SJSA1 (cell line): ENCODE measurements at places on chromosomes 12 and 14.

GRCh38 chr14:88005978-88006851 is 1.3 kb downstream of the GPR65 start:
- no peak for DNase-seq

DNA sequence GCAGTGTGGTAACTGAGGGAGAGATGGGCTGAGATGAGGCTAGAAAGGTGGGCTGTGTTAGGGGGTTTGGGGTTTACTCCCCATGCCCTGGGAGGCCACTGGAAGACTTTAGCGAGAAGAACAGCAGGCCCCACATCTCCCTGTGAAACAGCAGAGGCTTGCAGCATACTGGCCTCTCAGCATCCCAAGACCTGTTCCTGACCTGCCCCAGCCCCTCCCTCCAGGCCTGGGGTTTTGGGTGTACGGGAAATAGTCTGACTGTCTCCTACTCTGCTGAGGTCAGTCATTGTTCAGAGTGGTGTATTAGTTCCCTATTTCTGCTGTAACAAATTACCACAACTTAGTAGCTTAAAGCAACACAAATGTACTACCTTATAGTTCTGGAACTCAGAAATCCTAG is 103.5 kb upstream of the HIF1A start:
- DNase-seq, result no peak

DNA sequence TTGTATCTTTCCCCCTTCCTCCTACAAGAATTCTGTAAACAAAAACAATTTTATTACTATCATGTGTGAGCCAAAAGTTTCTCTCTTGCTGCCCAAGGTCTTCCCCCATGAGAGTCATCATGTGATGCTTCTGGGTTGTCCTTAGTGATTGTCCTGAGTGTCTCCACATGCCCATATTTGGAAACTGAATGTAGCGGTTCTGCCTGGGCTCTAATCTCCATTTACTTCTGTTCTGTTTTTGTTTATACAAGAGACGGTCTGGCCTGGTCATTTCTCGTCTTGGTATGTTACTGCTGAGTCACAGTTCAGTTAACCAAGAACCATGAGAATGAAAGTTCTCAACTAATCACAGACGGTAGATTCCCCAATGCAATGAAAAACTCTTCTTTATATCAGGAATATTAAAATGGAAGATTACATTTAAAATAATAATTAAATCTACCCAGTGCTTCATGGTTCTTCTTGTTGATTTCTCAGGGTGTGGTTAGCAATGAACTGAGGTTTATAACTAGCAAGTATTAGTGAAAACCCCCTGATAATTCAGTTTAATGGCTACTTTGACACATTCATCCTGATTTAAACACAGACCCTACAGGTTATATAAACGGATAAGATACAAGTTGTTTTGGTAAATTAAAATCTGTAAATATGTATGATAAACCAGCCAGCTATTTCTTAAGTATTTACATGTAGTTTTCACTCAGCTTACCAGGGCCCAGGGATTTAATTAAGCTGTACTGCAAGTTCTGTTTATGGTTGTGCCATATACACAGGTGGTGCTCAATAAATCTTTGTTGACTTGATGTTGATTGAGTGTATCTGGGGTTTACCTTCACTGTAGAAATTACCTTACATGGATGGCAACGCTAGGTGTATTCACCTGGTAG is 81.1 kb downstream of the PELI2 start:
- peak; percentile 80 for DNase-seq

DNA sequence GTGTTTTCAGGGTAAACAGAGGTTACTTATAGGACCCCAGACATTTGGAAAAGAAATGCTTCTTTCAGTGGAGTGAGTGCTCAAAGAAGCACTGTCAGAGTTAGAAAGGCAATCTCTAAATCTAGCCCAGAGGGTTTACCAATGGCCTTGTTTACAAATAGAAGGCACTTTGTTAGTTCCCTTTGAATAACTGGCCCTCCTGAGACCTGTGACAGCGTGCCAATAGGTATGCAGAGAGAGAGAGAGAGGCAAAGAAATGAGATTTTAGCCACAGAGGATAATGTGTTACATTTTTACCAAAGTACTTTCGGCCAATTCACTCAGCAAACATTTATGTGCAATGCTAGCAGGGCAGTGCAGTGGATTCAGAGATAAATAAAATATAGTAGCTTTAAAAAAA is 41.9 kb downstream of the TPH2 start:
- DNase-seq, result no peak

GRCh38 chr12:124032265-124032886 is 59.4 kb downstream of the ZNF664 start:
- DNase-seq, result peak; percentile 56

DNA sequence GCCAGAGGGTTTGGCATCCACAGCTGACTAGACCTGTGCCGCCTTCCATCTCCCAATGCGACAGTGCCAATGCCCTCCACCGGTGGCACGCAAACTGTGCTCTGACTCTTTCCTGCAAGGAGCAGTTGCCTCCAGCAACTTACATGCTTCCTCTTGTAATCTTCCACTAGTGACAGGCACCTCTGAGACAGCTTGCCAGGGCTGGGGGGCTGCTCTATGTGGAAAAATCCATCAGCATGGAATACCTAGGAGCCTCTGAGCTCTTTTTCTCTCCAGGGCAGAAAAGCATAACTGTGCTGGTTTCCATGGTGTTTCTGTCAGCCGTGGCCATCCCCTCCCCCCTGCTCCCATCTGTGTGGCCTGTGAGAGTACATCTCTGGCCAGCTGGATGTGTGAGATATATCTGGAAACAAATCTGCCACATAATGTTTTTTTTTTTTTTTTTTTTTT is 110.6 kb downstream of the MYRFL start:
- DNase-seq, result no peak

DNA sequence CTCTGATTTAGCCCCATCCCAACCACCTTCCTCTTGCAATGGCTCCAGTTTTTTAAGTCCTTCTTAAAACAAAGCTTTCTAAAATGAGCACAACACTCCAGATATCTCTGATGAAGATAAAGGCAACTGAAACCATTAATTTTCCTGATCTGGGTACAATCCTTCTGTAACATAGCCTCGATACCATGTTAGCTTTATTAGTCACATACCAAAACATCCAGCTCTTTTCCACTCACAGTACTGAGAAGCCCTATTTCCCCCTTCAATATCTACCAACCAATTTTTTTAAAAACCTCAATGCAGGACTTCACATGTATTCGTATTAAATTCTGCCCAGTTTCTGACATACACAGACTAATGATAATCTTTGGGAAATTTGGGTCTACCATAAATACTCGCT is 105.9 kb downstream of the MED13L start:
- no peak for DNase-seq
